ENCODE measurements at places on chromosomes 7 and 10. TPM values are rescaled to one million over a fixed set of nuclear protein-coding genes. Genes with fewer than 3 reads are reported as not detected.

Gene GJD4
- not detected for total RNA-seq

Gene PAPSS2
- not detected for total RNA-seq

Gene MYH16
- total RNA-seq: not detected

Gene MMP21
- not detected for total RNA-seq

Gene OPALIN
- not detected for total RNA-seq

Gene GIMAP2
- total RNA-seq: 82.9 TPM

Gene CD36
- not detected for total RNA-seq

Gene LAMB1
- not detected for total RNA-seq

Gene CAMK2B
- not detected for total RNA-seq

Gene FAM25A
- total RNA-seq: not detected

Gene SYCE1
- not detected for total RNA-seq

Gene BAMBI
- total RNA-seq: not detected

Gene ADRB1
- total RNA-seq: 0.29 TPM

Gene SVOPL
- 3.5 TPM for total RNA-seq

Gene ITGA8
- not detected for total RNA-seq

Gene STEAP1B
- total RNA-seq: not detected

Gene PDE6C
- total RNA-seq: not detected

Gene UCMA
- not detected for total RNA-seq

Gene IMMP2L
- 9.7 TPM for total RNA-seq

Gene GPC2
- total RNA-seq: 8.1 TPM

Gene CYP2E1
- not detected for total RNA-seq

Gene FAM13C
- not detected for total RNA-seq

Gene DMBT1
- total RNA-seq: not detected

Gene HABP2
- total RNA-seq: not detected

Gene ANKRD22
- total RNA-seq: not detected

Gene FFAR4
- total RNA-seq: not detected

Gene SLC13A1
- not detected for total RNA-seq

Gene AKR1C8
- not detected for total RNA-seq

Gene TDRD1
- not detected for total RNA-seq

Gene CALML3
- not detected for total RNA-seq

Gene HMX2
- total RNA-seq: not detected

Gene GARIN1A
- 0.26 TPM for total RNA-seq

Gene GALNT17
- not detected for total RNA-seq

Gene TMEM26
- total RNA-seq: not detected

Gene PLXDC2
- total RNA-seq: not detected

Gene TIMM23B
- 17.3 TPM for total RNA-seq

Gene CYP3A4
- not detected for total RNA-seq

Gene GOLGA7B
- 10.4 TPM for total RNA-seq

Gene AHCYL2
- total RNA-seq: 7.3 TPM

Gene SORCS1
- not detected for total RNA-seq

Gene PAPOLB
- 0.08 TPM for total RNA-seq

Gene PPP1R9A
- not detected for total RNA-seq

Gene VWA2
- total RNA-seq: not detected

Gene PKD2L1
- 0.10 TPM for total RNA-seq

Gene PTPN12
- 12.5 TPM for total RNA-seq

Gene RHOBTB1
- 0.05 TPM for total RNA-seq

Gene CHAT
- total RNA-seq: not detected

Gene MKX
- not detected for total RNA-seq

Gene EDRF1
- total RNA-seq: 33.7 TPM

Gene DKK1
- total RNA-seq: not detected

Gene HOXA5
- not detected for total RNA-seq

Gene MET
- not detected for total RNA-seq

Gene MEOX2
- total RNA-seq: not detected

Gene GIMAP7
- 134 TPM for total RNA-seq

Gene TMEM140
- 12.7 TPM for total RNA-seq
